ENCODE measurements at places on chromosomes 1 and 21. TPM values are rescaled to one million over a fixed set of nuclear protein-coding genes. Genes with fewer than 3 reads are reported as not detected.

GRCh38 chr1:78607334-78607927, 12.8 kb upstream of the IFI44L start:
- no peak for DNase-seq

- DNase-seq = no peak
Measured at GRCh38 chr1:94675373-94675772, 133.8 kb upstream of the F3 start.

DNA sequence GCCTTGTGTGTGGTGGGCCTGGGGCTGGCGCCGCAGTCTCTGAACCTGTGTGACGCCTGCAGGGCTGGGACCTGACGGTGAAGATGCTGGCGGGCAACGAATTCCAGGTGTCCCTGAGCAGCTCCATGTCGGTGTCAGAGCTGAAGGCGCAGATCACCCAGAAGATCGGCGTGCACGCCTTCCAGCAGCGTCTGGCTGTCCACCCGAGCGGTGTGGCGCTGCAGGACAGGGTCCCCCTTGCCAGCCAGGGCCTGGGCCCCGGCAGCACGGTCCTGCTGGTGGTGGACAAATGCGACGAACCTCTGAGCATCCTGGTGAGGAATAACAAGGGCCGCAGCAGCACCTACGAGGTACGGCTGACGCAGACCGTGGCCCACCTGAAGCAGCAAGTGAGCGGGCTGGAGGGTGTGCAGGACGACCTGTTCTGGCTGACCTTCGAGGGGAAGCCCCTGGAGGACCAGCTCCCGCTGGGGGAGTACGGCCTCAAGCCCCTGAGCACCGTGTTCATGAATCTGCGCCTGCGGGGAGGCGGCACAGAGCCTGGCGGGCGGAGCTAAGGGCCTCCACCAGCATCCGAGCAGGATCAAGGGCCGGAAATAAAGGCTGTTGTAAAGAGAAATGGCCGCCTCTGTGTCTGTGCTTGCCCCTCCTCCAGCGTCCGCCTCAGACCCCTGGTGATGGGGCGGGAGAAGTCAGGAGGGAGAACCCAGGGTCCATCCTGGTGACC, 788 bp downstream of the ISG15 start:
- DNase-seq = peak; percentile 78

- no peak for DNase-seq
Measured at GRCh38 chr1:28236656-28237322, 865 bp downstream of the ATP5IF1 start.

- no peak for DNase-seq
Measured at GRCh38 chr1:244197851-244198375, 146.8 kb downstream of the ZBTB18 start.

DNA sequence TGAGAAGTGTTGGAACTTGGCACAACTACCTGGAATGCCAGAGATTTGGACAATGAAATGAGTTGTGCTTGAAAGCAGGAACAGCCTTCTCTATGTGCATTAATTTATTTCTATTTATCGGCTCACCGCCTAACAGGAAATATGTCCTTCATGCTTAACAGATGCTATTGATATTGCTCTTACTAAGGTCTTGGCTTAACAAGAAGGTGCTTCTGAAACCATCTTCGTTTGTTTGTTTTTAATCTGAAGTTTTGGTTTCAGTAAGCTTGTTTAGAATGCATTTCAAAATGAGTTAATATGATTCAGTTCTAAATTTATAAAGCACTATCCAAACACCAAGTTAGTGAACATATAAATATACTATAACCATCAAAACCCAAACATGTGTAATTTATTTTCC, 898.3 kb upstream of the B3GALT2 start:
- DNase-seq = no peak

- DNase-seq = no peak
Measured at GRCh38 chr1:205672970-205673369, 7.3 kb downstream of the SLC45A3 start.

DNA sequence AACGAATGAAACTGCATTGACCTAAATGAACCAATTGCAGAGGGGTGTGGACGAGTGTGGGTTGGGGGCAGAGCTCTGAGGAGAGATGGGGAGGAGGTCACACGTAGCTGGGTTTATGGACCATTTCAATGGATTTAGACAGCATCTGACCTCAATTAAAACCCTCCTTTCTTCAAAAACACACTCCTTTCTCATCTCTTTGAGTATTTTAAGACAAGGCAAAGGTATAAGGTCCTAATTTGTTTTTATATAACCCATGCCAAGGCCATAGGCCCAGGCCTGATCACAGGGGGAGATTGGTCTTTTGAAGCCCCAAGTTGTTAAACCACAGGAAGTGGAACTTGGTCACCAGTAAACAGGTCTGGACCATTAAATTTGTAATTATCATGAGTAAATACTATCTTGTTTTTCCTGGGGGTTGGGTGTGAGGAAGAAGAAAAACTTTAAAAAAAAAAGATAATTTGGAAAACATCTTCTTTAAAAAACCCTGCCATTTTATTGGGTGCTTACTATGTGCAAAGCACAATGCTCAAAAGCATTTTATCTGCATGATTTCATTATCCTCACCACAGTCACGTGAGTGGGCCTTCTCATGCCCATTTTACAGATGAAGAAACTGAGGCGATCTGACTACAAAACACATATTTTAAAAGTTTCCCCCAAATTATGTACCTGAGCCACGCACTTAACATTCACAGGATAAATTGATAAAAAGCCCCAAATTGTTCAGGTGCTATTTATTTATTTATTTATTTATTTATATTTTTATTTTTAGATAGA, 8.9 kb upstream of the INAVA start:
- DNase-seq = no peak

The NUP210L gene
- total RNA-seq = 0.11 TPM

- DNase-seq = no peak
Measured at GRCh38 chr1:244205171-244205570, 154.1 kb downstream of the ZBTB18 start.
